COLO829 (cell line): ENCODE measurements at places on chromosomes 16 and 17.

GRCh38 chr17:1920948-1921351, 91.1 kb downstream of the RPA1 start:
- no peak for DNase-seq

DNA sequence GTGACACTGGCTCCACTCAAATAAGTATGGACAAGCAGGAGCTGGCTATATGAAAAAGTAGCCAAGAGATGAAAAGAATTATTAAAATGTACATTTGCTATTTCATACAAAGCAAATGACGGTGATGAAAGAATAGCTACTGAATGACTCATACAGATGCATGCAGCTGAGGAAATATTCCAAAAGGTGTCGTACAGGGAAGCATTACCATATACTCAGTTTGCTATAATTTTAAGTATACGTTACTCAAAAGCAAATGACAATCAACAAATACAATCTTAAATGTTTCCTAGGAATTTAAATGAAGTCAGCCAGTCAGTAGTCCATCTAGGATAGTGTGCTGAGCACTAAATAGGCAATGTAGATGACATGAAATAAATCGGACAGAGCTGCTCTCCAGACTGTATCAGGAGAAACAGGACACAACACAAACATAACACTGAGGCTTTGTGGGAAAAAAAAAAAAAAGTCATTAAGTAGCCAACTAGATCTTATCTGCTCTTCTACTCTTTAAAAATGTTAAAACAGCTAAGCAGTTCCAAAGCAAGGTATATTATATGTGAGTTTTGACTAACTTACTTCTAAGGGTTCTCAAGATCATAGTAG, 65.0 kb downstream of the NCOR1 start:
- no peak for DNase-seq

GRCh38 chr17:66764506-66764905, 70.4 kb upstream of the CACNG5 start:
- DNase-seq = no peak

GRCh38 chr17:71127416-71127815, 958.1 kb downstream of the KCNJ2 start:
- DNase-seq = no peak

GRCh38 chr17:17024778-17025300, 17.4 kb upstream of the MPRIP start:
- no peak for DNase-seq

GRCh38 chr17:30224419-30224960, 11.0 kb downstream of the SLC6A4 start:
- DNase-seq = no peak

- no peak for DNase-seq
These were observed 12.9 kb downstream of the GJD3 start for GRCh38 chr17:40351359-40352236.
